WERI-Rb-1 (cell line): ENCODE measurements at places on chromosomes 5 and 9.

DNA sequence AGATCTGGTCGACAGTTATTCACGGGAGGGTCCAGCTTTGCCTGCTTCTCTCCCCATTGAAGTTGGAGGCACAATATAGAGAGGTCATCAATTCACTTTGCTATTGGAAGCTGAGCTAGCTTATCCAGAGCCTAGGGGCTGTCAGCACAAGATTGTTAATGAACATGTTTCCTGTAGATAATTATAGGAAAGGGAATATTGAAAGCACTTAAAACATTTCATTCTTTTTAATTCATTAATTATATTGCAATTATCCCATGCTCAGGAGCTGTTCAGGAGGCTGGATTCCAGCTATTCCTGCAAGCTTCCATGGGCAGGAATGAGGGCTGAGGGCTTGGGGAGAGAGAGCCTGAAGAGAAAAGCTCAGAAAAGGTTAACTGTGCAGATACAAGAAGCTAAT lies 153.1 kb upstream of the BRINP1 start:
- no peak for DNase-seq

DNA sequence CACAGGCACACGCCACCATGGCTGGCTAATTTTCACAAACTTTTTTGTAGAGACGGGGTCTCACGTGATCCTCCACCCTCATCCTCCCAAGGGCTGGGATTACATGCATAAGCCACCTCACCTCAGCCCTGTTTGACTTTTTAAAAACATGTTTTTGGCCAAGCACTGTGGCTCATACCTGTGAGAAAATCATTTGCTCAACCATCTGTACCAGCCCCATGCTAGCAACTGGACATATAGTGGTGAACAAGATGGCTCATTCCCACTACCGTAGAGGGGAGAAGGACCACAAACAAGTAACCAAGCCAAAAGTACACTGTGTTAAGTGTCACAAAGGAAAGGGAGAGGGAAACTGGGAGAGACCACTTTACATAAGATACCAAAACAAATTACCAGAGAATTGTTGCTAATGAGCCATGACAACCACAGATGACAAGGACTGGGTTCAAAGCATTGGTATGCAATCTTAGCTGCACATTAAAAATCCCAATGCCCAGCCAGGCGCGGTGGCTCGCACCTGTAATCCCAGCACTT lies 19.2 kb downstream of the PPP2CA start:
- DNase-seq: no peak

- DNase-seq: no peak
Measured at GRCh38 chr9:105392531-105392930, 55.3 kb upstream of the FSD1L start.

DNA sequence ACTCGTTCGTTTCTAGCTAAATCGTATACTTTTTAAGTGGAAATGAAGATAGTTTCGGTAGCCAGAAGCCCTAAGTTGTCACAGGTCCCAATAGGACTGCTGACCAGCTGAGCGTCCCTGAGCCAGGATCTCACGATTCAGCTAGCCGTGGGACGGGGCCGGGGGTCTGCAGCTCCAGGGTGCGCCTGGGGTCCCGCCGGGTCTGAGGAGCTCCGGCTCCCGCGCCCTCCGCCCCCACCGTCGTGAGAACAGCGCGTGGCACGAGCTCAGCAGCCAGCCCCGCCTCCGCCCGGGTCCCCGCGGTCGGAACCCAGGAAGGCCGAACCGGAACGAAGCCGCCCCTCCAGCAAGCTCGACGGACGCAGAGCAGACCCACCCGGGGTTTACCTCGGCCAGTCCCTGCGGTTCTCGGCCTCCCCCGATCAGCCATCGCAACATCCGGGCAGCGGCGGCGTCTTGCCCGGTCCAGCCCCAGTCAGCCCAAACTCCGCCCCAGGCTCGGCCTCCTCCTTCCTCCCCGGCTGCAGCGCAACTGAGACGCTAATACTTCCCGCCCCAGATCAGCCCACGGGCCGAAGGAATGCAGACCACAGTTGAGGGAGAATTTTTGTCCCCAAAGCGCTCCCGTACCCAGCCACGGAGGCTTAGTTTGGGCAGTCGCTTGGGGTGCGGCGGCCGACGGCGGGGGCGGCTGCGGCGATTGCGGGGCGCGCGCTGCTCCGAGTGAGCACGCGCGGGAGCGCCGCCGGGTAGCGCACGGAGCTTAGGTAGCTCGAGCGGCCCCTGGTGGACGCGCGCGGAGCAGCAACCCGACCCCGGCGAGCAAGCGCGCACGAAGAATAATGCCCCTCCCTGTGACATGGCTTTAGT lies at the start of gene WDR41:
TSS of gene WDR41 (minus strand) at position 534 of the 870 bp plus-strand sequence. CDS start at position 438, 96 bp downstream.
- peak; percentile 92 for DNase-seq

DNA sequence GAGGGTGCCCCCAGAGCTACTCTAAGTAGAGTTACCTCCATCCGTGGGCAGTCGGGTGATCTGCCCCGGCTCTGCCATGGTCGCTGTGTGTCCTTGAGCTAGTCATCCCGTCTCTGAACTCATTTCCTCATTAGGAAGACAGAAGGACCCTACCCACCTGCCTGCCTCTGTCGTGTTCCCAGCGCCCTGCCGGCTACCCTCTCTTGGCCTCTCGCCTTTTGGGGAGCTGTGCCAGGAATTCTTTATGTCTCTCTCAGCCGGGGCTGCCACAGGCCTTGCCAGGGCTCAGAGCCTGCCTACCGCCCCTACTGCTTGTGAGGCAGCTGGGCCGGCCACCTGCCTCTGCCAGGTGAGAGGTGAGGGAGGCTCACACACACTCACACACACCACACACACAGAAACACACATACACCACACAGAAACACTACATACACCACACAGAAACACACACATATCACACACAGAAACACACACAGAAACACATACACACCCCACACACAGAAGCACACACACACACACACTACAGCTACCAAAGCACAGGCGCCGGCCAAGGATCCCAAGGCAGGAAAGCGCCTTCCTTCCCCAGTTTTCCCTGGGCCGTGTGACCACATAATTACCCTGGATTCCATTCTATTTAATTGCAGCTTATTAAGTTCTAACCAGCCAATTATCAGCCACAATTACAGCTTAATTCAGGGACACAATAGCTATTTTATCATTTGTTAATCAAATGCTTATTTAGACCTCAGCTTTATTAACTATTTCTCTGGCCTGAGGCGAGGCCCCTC lies 41.7 kb downstream of the UNC5A start:
- no peak for DNase-seq

GRCh38 chr5:74648835-74649293 lies 8.3 kb upstream of the ENC1 start:
- DNase-seq: no peak

DNA sequence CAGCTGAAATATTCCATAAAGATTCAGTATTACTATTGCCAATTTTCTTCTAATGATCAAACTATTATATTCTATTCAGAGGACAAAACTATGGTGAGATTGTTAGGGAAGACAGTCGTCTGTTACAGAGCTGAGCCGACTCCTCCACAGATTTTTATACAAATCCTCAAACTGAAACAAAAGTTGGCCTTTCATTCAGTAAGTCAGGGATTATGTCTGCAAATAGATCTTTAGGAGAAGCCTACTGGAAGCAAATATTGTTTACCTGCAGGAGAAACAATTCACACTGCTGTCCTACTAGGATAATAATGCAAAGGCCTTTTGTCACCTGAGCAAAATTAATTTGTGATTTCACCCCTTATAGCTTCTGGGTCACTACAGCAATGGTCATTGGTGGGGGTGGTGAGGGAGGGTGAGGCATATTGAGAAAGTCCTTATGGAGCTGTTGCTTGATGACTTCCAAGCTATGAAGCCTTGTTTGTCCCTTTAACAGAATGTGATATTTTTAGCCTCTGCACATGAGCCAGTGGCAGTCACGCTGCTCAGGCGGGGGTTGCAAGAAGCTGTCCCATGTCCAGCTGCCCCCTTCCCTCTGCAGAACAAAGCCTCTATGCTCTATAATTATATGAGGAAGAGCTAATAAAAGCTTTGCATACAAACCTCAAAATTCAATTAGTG lies 200.5 kb upstream of the KLF9 start:
- peak; percentile 23 for DNase-seq

GRCh38 chr9:130120832-130121231 lies 51.4 kb upstream of the NCS1 start:
- no peak for DNase-seq

DNA sequence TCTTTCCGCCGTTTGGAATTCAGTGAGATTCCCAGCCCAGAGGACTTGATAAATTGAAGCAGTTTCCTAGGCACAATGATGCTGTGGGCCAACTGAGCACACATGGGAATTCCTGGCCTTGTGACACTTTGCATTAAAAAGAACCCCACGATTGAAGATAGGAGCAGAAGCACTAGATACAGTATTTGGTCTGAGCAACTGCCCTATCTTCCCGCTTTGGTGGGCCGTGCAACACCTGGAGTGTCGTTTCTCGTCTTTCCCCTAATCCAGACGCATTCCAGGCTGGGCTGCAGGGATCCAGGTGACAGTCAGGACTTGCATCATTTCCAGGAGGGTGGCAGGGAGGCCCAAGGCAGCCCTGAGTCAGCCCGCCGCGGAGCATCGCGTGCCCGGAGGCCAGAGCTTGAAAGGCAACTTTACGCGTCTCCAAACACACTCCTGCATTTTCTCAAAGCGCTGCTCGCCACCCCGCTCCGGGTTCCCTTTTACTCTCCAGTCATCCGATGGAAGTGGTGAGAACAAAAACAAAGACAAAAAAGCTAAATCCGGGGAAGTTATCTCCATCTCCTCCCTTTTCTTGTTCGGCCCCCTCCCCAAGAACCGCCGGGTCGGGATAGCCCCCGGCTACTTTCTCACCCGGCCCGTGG lies 753 bp upstream of the STC2 start:
- peak; percentile 19 for DNase-seq

DNA sequence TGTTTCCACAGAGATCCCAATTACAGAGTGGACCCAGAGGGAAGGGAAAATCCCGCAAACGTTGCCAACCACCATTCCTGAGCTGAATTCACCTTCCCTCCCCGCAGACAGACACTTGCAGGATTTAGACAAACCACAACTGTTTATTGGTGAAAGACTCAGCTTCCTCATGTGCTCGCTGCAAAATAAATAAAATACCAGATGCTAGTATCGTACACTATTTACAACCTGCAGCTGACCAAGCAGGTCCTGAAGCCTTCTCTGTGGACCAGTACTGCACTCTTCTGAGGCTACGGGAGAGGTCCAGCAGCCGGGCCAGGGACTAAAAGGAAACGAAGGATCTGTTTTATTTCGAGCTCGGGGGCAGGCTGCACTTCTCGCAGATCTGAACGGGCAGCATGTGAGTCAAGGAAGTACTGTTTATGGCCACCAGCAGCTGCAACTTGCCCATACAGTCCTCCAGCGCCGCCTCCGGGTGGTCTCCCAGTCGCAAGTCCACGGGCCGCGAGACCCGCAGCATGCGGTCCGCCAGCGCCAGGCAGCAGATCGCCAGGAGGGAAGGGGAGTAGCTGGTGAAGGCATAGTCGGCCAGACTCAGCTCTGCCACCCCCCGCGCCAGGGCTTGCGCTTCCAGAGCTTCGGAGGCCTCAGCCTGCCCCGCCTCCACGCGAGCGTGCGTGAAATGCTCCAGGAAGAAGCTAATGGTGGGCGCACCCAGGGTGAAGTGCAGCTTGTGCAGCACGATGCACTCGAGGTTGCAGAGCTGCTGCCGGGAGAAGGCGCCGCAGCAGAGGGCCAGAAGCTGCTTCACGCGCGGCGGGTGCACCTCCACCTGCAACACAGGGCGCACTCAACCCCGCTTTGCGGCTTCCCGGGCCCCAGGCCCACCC lies 2.1 kb downstream of the CCNO start:
- peak; percentile 44 for DNase-seq

- DNase-seq: no peak
Measured at GRCh38 chr9:78295731-78296130, 1.2 kb upstream of the PSAT1 start.

GRCh38 chr5:54909911-54910870 lies 75.2 kb downstream of the ESM1 start:
- DNase-seq: no peak

GRCh38 chr9:77672183-77672582 lies 24.1 kb upstream of the GNA14 start:
- DNase-seq: no peak

DNA sequence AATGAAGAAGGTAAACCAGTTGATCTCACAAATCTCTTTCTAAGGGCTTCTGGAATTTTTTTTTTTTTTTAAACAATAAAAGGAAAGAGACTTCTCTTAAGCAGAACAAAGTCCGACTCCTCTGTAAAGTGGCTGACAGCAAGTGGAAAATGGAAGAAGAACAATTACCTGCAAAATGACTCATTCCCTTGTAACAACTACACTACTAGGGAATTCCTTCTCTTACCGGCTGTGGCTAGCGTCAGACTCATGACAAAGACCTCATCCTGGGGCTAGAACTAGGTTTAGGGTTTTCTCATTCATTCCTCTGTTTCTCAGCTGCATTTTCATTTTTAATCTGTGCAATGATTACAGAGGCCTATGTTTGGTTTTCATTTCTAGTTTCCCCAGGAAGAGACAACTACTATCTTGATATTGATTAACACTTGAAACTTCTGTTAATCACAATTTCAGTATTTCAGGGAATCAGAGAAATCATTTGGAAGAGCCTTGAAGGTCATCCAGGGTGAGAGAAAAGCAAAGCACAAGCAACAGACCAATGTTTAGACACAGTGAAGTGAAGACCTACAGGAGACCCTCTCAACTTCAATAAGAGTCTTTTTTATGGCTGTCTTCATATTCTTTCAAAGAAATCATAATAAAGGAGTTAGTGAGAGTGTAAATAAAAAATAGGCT lies 437.9 kb downstream of the RAB3C start:
- DNase-seq: no peak

DNA sequence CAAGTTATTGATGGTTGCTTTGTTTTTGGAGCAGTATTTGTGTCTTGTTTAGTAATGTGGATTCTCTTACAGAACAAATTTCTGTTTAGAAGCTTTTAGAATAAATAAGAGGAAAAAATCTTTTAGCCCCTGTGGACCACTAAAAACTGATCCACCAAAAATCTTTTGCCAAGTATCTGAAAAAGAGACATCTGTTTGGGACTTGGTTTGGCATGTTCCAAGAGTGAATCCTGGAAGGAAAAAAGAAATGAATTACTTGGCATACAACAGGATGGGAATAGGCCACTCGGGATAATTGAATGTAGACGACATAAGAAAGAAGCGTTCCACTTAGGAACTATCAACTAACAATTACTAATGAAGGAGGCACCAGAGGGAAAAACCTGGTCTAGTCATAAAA lies 1350.1 kb upstream of the C9orf72 start:
- no peak for DNase-seq

- no peak for DNase-seq
Measured at GRCh38 chr9:35406183-35406959, 83.5 kb upstream of the RUSC2 start.

DNA sequence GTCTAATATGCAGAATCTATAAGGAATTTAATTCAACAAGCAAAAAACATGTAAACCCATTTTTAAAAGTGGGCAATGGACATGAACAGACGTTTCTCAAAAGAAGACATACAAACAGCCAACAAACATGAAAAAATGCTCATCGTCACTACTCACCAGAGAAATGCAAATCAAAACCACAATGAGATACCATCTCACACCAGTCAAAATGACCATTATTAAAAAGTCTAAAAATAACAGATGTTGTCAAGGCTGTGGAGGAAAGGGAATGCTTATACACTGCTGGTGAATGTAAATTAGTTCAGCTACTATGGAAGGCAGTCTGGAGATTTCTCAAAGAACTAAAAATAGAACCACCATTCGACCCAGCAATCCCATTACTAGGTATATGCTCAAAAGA lies 3.1 kb upstream of the KLHL3 start:
- DNase-seq: no peak
